Stimulated activated CD4-positive, alpha-beta T cell treated with anti-CD3 and anti-CD28 coated beads, Interleukin-1b, Interleukin-23, amount 100 ng/mL, for 1 hour (primary cell): ENCODE measurements at places on chromosomes 1 and 21.

DNA sequence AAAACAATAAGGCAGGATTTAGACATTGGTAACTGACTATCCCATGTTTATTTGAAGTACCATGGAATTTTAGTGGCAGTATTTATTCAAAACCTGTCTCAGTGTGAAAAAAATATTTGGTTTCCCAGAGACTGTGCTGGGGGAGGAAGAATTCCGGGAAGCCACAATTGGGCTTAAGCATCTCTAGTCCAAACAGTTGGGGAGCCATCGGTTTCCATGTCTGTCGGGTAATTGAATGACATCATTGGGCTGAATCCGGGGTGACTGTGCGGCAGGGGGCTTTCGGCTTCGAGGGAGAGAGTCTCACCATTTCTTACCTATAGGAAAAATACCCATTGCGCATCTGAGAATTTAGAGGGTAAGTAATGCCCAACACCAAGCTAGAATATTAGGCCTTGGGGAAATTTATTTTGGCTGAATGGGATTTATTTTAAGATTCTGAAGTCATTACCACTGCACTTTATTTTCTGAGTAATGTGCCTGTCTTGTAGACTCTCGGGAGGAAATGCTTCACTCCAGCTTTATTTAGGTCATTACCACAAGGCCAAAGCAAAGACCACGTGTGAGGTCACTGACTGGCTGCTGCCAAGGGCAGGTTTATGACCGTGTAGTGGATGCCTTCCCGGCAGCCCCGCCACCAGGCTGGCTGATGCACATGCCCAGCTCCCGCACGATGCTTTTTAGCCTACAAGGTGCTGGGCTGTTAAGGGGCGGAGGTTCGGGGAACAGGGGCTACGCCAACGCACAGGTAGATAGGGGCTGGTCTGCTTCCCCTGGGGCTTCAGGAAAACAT lies 23.1 kb upstream of the UMODL1 start:
- DNase-seq = no peak

GRCh38 chr1:117925981-117926380 lies 3.4 kb downstream of the GDAP2 start:
- DNase-seq = no peak

GRCh38 chr1:239392271-239392670 lies 5.9 kb downstream of the CHRM3 start:
- DNase-seq = no peak

DNA sequence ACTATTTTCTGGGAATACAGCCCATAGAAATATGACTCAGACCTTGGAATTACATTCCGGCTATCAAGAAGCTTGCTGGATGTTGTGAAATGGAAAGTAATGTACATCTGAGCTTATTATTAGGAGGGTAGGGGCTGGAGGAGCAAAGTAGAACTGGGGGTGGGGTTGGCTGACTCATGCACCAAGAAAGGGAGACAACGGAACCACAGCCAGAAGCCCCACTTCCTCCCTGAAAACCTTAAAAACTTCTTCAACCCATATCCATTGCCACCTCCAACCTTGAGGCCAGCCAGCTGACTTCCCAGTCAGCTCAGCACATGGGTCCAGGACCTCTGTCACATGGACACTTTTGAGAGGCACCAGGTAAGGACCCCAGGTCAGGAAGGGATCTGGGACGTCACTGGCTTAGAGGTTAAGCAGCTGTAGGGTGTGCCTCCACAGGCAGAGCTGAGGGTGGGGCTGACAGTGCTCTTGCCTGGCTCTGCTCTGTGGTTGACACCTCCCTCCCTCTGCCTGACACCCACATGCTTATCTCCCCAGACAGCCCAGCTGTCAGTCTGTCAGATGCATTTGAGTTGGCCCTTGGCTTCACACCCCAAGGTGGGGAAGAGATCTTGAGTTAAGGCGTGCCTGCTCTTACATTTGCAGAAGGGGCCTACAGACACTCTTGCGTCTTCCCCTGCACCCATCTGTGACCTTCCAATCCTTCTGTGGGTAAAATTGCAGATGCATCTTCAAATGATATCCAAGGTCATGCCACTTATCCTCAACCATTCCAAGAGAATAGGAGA lies 5.7 kb upstream of the ZNF683 start:
- DNase-seq = peak; percentile 50

DNA sequence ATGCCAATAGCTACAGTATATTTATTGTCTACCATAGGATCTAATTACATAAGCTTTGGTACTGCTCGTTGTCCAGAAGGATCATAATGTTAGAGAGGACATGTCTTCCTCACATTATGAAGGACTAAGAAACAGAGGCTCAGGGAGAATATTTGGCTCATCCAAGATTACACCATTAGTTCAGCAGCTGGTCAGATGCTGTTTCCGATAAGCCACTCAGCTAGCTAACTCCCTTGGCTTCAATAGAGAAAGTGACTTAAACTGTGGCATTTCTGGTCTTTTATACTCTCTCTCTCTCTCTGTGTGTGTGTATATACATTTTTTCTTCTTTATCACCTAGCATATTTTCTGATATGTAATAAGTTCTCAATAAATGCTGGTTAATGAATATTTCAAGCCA lies 70.4 kb downstream of the DDR2 start:
- DNase-seq = no peak

DNA sequence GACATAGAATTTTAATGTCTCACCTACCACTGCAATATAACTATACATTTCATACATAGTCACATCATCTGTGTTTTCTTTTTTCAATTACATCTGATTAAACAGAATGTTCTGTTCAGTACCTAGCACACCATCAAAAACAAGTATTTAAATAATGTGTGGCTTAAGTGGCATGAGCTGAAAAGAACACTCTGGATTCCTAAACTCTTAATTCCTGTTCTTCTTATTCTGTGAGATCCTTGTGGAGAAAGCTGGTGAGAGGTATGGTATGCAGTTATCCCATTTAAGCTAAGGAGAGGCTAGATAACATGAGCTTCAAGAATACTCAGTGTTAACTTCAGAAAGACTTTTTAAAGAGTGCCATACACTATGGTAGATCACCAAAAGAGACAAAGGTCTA lies 5.5 kb downstream of the TP53BP2 start:
- DNase-seq = no peak

- DNase-seq = no peak
These were observed 292.5 kb upstream of the SNX7 start for GRCh38 chr1:98368995-98369394.

- peak; percentile 14 for DNase-seq
These were observed 185.8 kb downstream of the MRPL39 start for GRCh38 chr21:25421321-25422028.

GRCh38 chr21:39220150-39220549 lies 36.9 kb upstream of the PSMG1 start:
- no peak for DNase-seq

- no peak for DNase-seq
These were observed 42.8 kb upstream of the PADI1 start for GRCh38 chr1:17161926-17162800.

DNA sequence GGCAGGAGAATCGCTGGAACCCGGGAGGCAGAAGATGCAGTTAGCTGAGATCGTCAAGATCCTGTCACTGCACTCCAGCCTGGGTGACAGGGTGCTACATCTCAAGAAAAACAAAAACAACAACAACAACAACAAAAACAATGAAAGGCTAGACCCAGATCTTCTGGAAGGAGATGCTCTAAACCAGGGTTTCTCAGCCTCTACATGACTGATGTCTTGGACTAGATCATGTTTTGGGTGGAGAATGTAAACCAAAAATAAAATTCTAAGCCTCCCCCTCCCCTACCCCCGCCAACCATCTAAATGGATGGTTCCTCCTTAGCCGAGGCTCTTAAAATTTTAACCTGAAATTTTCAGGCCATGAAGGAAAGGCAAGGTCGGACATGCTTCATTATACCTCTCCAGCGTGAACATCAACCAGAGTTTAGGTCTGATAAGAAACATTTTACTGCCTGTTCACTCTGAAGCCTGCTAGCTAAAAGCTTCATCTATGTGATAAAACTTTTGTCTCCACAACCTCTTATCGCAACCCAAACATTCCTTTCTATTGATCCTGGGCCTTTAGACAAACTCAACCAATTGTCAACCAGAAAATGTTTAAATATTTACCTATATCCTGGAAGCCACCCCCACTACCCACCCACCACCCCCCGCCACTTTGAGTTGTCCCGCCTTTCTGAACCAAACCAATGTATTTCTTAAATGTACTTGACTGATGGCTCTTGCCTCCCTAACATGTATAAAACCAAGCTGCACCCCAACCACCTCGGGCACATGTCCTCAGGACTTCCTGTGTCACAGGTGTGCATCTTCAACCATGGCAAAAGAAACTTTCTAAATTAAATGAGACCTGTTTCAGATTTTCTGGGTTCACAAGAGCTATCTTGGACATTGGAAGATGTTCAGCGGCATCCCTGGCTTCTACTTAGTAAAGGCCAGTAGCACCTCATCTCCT lies 1.9 kb upstream of the CAPN2 start:
- DNase-seq = no peak

GRCh38 chr1:38114241-38115026 lies 67.8 kb upstream of the POU3F1 start:
- no peak for DNase-seq

DNA sequence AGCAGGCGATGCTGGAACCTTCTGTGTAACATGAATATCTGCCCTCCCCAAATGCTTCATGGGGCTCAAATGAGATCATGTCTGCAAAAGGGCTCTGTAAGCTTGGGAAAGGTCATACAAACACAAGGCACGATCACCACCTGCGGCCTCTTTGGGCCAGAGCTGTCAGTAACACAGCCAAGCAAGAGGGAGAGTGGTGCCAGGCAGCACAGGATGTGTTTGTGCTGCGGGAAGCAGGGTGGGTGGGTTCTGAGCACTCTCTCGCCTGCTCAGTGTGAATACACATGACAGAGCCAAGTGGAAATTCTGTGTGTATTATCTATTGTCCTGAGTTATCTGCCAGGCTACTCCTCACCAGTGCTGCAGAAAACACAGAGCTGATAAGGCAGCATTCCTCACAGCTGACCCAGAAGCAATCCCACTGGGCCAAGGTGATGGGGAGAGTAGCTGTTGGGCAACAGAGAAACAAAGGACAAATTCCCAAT lies 101.2 kb downstream of the LAMC2 start:
- DNase-seq = no peak

- DNase-seq = no peak
These were observed 5.5 kb upstream of the DDR2 start for GRCh38 chr1:162626761-162627160.
